ENCODE measurements at places on chromosomes 11 and 22.

GRCh38 chr11:71329786-71330185 is 77.4 kb upstream of the SHANK2 start:
- no peak for DNase-seq

DNA sequence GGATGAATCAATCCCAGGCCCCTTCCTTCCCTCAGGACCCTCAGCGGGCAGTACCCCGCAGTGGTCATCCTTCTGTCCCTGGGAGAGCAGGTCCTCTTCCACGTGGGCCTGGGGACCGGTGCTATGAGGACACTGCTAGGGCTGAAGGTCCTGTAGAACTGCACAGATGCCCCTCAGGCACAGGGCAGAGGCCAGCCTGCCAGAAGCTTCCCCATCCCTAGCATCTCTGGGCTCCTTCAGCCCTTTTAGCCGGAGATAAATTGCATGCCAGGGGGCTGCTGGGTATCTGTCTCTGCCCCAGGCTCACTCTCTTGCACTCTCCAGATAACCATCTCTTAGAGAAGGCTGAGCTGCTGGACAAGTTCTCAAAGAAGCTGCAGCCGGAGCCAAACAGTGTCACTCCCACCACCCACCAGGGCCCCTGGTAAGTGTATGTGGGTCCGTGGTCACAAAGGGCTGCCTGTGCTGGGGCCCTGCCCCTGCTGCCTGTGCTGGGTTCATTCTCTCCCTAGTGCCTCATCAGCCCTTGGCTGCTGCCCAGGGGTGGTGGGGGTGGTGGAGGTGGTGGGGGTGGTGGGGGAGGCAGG is 2.3 kb downstream of the ATG16L2 start:
- no peak for DNase-seq

- DNase-seq: no peak
These were observed 37.3 kb downstream of the KIAA0930 start for GRCh38 chr22:45203150-45203951.

DNA sequence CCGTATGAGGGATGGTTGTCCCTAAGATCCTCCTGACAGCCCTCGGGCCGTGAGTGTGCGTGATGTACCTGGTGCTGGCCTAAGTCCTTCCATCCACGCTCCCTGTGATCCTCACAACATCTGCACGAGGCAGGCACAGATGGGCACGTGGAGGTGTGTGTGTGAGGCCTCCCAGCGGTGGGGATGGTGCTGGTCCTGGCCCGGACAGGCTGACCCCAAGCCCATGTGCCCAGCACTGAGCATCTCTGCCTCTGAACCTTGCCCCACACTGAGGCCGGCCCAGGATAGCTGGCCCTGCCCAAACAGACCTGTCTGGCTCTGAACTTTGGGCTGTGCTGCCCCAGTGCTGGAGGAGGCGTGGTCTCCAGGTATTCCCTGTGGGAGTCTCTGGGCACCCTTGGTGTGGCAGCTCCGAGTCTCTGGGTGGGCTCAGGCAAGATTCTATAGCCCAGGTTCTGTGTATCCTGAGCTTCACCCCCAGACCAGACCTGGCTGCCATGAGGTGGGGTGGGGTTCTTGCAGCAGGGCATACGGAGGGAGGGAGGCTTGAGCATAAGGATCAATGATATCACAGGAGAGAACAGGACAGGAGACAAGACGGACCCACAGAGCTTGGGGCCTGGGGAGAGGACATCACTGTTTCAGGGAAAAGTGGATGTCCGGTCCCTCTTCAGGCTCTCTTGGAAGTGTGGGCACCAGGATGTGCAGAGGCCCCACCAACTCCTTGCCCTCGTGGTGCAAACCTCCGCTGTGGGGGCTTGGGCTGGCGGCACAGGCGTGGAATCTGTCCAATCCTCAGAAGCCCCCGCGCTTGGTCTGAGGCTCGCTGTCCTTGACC is 881.8 kb downstream of the BRD1 start:
- DNase-seq: no peak

DNA sequence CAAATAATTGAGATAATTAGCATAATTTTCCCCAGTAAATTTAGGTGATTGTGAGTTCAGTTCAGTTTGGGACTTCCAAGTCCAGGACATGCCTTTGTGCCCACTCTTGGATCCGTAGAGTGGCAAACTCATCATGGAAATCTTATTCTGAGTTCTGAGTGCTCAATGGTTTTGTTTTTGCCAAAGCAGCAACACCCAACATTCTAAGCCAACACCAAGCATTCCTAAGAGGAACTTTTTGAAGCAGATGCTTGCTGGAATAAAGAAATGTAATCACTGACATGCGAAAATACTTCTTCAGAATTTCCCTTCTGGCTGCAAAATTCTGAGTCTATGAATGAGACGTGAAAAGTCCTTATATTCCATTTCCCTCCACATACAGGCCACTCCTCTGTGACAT is 10.4 kb downstream of the MMP27 start:
- DNase-seq: no peak
